ENCODE measurements at places on chromosomes 4 and X.

DNA sequence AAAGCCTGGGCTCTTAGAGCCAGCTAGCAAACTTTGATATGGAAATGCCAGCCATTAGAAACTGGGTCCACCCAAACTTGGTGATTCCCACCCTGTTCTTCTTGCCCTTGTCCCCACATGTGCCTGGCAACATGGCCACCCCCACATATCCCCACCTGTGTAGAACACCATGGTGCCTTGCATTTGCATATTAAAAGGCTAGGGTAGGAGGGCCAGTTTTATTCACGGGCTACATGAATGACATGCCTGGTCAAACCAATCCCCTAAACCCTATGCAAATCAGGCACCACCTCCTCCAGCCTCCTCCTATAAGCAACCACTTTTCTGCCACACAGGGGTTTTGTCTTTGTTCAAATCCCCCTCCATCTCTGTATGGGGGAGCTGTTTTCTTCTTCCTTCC, 104.9 kb downstream of the CLNK start:
- DNase-seq, result no peak

DNA sequence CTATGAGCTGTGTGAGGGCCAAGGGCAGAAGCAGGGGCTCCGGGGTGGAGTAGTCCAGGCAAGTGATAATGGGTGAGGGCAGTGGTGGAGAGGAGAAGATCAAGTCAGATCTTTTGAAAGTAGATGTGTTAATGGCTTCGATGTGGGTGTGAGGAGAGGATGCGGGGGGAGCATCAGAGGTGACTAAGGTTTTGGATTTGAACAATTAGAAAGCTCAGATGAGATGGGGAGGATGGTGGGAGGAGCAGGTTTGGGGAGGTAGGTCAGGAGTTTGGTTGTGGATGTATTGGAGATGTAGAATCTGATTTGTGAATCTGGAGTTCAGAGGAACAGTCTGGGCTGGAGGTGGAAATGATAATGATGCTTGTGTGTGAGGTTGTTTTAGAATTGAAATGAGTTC, 4.6 kb downstream of the FTSJ1 start:
- DNase-seq, result no peak

- no peak for DNase-seq
These were observed 139.2 kb upstream of the AGTR2 start for GRCh38 chrX:116031331-116031730.

GRCh38 chr4:159035570-159035969, 67.3 kb upstream of the RAPGEF2 start:
- no peak for DNase-seq

GRCh38 chrX:25600776-25601175, 537.4 kb upstream of the MAGEB18 start:
- no peak for DNase-seq

GRCh38 chr4:82905205-82905604, 4.7 kb downstream of the THAP9 start:
- peak; percentile 4 for DNase-seq

GRCh38 chr4:143667461-143667860, 33.0 kb downstream of the FREM3 start:
- no peak for DNase-seq

DNA sequence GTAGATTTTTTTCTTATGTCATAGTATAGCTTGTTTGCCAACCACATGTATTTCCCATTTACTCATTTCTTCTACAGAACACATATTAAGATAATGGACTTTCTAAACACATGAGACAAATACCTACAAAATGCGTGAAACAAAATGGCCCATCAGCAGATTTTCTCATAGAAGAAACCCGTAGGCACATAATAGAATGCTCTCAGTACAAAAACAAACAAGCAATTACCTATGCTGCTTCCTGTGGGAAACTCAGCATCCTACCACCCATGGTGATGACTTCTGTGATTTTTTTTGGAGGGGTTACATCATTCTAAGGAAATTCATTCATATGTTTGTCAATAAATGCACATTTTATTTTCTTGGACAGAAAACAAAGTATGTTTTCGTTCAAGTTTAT, 343.6 kb downstream of the SPRY1 start:
- no peak for DNase-seq

Measured in T-helper 22 cell (primary cell).